NCI-H1417 (cell line): ENCODE measurements at places on chromosomes 3 and 15.

DNA sequence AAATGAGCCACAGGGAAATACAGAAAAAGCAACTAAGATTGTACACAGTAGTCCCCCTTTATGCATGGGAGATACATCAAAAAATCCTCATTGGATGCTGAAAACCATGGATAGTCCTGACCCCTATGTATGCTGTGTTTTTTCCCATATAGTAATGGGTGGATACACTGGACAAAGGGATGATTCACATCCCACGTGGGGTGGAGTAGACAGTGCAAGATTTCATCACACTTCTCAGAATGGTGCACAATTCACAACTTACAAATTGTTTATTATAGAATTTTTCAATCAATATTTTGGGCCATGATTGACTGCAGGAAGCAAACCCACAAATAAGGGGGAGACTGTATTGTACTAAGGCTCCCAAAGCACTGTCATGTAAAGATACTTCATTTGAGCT is 224.4 kb upstream of the STRIT1 start:
- DNase-seq: no peak

GRCh38 chr15:55168350-55168974 is 28.3 kb downstream of the RSL24D1 start:
- DNase-seq: peak; percentile 43

DNA sequence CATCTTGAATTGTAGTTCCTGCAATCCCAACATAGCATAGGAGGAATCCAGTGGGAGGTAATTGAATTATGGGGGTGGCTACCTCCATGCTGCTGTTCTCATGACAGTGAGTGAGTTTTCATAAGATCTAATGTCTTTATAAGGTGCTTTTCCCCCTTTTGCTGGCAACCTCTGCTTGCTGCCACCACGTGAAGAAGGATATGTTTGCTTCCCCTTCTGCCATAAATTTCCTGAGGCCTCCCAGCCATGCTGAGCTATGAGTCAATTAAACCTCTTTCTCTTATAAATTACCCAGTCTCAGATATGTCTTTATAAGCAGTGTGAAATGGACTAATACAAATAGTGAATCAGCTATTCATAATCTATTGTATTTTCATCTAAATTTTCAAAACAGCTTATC is 537.3 kb downstream of the EPHA3 start:
- DNase-seq: no peak

DNA sequence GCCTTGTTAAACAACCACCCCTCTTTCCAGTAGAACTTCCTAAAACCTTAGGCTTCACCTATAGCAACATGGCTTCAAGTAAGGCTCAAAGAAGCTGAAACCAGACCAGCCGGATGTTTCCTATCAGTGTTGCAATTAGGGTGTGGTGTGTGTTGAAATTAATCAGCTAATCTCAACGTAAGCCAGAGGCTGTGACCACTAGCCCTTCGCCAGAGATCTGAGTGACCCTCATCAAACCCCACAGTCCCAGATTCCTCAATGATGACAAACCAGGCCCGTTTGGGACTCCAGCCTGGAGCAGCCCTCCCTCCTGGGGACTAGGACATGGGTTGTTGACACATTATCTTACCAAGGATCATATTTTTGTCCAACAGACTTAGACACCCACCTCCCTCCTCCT is 27.3 kb downstream of the CYP11A1 start:
- DNase-seq: no peak

GRCh38 chr3:69791106-69791505 is 51.8 kb downstream of the MITF start:
- DNase-seq: no peak
